Spleen (tissue), 13 donors: ENCODE measurements at places on chromosomes 6 and 20. TPM values are rescaled to one million over a fixed set of nuclear protein-coding genes. Genes with fewer than 3 reads are reported as not detected.
A peak's percentile ranks its signal among the peaks of the same experiment; 100 is the strongest.

DNA sequence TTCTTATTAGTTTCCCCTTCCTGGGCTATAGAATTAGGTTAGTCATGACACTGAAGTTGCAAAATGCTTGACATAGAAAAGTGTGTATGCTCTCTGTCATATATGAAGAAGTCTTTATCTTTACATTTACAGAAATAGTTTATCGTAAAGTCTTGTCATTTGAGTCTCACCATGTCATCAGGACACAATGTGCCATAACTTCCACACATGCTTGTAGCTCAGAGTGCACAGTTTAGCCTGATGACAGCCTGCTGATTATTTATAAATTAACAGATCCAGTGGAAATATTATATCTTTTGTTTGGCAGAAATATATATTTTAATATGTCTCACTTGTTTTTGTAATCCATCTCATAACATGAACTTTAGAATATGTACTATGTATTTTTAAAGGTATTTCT lies 286.9 kb upstream of the QKI start:
- DNase-seq: no peak

GRCh38 chr6:20211941-20212391 lies 303 bp downstream of the MBOAT1 start:
- no peak for DNase-seq

- peak; percentile 94 for DNase-seq
Measured at GRCh38 chr6:30690403-30691207, at the start of gene NRM. Gene NRM, minus strand, starts transcription at chr6:30690984. Its CDS starts 10 bp downstream, at chr6:30690974.

PLEKHG1 gene
- 14.2 TPM for polyA plus RNA-seq

MICB gene
- polyA plus RNA-seq: 6.9 TPM

DNA sequence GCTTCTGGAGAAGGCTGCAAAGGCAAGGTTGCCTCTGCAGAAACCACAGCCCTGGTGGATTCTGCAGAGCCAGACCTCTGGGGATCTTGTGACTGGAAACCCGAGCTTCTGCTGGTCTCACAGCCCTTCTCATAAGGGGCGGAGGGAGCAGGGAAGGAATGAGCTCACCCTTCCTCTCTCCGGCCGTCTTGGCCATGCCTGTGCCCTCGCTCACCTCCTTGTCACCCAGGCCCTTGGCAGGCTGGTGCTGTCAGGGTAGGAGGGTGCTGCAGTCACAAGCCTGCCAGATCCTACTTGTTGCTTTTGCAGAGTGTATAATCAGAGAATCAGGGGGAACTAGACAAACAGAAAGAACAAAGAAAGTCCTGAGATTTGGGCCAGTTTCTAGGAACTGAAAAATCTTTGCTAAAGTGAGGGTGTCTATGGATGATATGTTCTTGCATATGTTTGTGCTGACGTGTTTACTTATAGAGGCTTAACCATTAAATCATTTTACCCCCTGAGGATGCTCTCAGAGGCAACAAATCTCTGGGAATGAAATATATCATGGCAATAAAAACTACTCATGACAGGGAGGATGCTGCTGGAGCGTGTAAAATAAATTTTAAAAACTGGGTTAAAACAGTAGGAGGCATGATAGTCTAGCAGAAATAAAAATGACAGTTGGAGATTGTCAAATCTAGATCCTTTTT lies 244.9 kb upstream of the SOX4 start:
- DNase-seq: no peak
